Hepatic stellate cell (primary cell): ENCODE measurements at places on chromosomes 16 and 17.

GRCh38 chr17:83203073-83203471 lies 123.7 kb downstream of the METRNL start:
- DNase-seq: peak; percentile 94

- no peak for DNase-seq
Measured at GRCh38 chr17:78249818-78250806, 18.7 kb downstream of the TMEM235 start.

- DNase-seq: no peak
Measured at GRCh38 chr16:89473791-89474414, 16.5 kb downstream of the ANKRD11 start.

DNA sequence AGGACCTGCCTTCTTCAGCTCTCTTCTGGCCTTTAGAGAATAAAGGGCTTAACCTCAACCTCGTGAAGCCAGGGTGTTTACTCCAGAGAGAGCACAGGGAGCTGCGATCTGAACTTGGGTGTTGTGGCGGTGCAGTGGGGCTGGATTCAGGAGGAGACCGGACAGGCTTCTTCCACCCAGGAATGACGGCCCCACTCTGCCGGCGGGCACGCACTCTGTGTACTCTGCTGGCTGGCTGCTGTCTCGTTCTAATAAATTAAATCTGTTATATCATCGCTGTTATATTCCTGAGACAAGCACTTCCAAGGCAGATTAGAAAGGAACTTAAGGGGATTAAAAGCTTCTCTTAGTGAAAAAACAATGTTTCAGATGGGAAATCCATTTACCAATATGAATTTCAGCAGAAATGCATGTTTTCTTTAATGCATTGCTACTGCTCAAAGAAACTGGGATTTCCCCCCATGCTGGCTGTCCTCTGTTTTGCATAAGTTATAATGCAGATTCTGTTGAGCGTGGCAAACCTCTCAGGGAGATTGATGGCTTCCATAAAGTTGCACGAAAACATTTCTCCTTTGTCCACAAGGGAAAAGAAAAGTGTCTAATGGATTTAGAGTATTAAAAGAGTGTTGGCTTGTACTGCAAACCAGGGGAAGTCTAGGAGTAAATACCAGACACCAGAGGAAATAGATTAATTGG lies 168.6 kb upstream of the IRX3 start:
- no peak for DNase-seq

DNA sequence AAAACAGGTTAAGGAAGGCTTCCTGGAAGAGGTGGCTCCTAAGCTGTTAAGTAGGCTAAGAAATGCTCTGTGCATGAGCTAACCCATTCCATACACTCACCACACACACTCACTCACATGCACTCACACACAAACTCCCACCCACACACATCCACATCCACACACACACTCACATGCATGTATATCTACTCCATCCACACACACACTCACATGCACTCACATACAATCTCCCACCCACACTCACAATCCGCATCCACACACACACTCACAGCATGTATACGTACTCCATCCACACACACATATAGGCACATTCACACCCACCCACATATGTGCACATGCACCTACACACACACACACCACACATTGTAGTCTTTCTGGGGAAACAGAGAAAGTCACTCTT lies 89.3 kb upstream of the HNF1B start:
- no peak for DNase-seq

- no peak for DNase-seq
Measured at GRCh38 chr16:68592466-68593337, 52.4 kb upstream of the CDH3 start.
